ENCODE measurements at places on chromosomes 7 and 10.

DNA sequence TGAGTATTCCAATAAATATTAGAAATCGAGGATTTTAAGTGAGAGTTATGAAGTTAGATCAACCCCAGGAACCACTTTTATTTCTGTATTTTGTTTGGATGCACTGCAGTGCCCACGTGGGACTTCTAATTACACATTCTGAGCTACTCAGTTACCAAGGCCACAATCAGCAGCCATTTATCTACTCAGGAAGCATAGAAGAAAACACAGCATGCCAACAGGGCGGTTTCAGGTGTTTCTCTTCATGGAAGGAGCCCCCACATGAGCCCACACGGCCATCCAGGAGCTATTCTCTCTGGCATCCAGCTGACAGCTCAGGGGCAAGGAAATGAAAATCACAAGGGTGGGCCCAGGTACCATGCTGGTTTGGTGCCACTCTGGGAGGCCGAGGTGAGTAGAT is 266.5 kb upstream of the MKLN1 start:
- DNase-seq, result no peak

- DNase-seq, result no peak
Observed at GRCh38 chr10:103653581-103654037, 160.1 kb downstream of the NEURL1 start.

GRCh38 chr7:75968561-75969001 is 25.8 kb downstream of the TMEM120A start:
- no peak for DNase-seq

- no peak for DNase-seq
Observed at GRCh38 chr7:133504825-133505224, 251.9 kb downstream of the EXOC4 start.

DNA sequence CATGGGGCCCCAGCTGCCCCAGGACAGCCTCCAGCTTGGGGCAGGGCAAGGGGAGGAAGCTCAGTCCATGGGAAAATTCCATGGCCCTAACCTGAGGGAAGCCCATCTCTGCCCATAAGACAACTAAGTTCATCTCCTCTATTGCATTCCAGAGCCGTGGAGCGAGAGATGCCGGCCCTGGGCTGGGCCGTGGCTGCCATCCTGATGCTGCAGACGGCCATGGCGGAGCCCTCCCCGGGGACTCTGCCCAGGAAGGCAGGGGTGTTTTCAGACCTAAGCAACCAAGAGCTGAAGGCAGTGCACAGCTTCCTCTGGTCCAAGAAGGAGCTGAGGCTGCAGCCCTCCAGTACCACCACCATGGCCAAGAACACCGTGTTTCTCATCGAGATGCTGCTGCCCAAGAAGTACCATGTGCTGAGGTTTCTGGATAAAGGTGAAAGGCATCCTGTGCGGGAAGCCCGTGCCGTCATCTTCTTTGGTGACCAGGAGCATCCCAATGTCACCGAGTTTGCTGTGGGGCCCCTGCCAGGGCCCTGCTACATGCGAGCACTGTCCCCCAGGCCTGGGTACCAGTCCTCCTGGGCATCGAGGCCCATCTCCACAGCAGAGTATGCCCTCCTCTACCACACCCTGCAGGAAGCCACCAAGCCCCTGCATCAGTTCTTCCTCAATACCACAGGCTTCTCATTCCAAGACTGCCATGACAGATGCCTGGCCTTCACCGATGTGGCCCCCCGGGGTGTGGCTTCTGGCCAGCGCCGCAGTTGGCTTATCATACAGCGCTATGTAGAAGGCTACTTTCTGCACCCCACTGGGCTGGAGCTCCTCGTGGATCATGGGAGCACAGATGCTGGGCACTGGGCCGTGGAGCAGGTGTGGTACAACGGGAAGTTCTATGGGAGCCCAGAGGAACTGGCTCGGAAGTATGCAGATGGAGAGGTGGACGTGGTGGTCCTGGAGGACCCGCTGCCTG is 4.3 kb downstream of the AOC1 start:
- no peak for DNase-seq

DNA sequence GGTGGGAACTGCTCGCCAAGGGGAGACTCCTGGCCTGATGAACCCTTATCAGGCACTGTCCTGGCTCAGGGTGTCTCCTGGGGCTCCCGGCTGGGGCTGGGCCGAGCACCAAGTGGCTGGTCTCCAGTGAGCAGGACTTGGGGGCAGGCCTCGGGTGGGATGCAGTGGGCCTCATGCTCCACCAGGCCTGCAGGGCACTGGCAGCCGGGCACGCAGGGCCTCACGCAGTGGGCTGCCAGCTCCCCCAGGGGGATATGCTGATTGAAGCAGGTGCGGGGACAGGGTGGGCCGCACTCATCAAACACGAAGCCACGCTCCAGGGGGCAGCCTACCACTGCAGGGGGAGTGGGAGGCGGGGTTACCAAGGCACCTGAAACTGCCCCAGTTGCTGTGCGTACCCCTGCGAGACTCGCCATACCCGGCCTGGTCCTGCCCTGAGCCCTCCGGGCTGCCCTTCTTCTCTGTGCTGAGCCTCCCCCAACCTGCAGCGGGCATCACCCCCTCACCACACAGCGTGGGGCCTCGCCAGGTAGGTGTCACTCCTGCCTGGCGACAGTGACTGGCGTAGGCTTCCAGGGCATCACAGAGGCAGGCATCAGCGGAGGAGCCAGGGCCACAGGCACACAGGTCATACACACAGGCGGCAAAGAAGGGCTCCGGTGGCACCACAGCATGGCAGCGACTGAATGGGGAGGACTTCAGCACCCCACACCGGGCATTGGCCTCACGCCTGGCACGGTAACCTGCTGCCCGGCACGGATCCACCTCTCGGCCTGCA is 14.5 kb downstream of the ATP6V1F start:
- DNase-seq, result no peak

GRCh38 chr10:70458329-70459060 is 17.0 kb upstream of the NODAL start:
- DNase-seq, result no peak

- no peak for DNase-seq
Observed at GRCh38 chr10:37801557-37801956, 55.9 kb downstream of the ZNF248 start.

GRCh38 chr10:18735711-18736110 is 76.5 kb downstream of the ARL5B start:
- peak; percentile 93 for DNase-seq

DNA sequence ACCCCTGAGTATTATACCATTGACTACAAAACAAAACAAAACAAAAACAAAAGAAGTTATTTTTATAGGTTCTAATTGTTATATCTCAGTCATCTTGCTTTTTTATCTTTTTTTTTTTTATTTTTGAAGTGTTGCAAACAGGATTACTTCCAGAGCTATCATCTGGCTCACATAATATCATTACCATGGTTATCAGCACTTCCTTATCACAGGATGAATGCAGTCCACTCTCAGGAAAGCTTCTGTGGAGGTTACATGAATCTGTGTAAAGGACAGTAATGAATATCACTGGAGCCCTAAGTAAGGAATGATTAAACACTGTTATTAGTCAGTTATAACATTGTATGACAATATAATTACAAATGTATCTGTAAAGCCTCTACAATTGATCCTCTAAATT is 451.5 kb downstream of the PLXDC2 start:
- DNase-seq, result no peak

GRCh38 chr7:147052818-147053217 is 936.2 kb downstream of the CNTNAP2 start:
- DNase-seq, result no peak

DNA sequence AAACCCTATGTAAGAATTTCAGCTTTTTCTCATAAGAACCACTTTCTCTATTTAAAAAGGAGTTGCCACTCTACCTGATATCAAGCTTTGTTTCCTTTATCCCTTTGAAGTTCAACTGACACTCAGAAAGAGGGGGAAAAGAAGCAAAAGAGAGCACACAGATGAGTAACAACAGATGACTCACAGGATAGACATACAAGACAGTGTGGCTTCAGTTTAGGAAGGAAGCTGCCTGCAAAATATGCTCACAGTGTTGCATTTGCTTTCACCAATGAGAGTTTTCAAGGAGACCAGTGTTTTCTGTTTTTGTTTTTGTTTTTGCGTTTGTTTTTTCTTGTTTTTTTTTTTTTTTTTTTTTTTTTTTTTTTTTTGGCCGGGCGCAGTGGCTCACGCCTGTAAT is 1181.6 kb downstream of the DNAJB9 start:
- DNase-seq, result peak; percentile 90

DNA sequence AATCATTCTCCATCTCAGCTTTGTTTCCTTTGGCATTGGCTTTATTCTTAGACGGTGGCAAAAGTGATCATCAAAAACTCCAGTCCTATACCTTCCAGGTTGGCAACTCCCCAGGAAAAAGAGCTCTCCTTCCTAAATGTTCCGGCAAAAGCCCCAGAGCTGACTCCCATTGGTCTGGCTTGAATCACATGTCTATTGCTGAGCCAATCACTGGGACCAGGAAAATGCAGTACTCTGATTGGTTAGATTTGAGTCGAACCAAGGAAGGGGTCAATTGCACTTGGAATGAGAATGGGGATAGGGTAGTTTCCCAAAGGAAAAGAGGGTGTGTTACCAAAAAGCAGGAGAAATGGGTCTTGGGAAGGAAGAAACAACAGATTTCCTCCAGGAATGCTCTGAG is 22.3 kb downstream of the LEP start:
- no peak for DNase-seq

- no peak for DNase-seq
Observed at GRCh38 chr7:112596981-112597380, 116.2 kb downstream of the LSMEM1 start.

Data from Jurkat, Clone E6-1 (cell line).